ENCODE measurements at places on chromosomes 4 and X. TPM values are rescaled to one million over a fixed set of nuclear protein-coding genes. Genes with fewer than 3 reads are reported as not detected.

DNA sequence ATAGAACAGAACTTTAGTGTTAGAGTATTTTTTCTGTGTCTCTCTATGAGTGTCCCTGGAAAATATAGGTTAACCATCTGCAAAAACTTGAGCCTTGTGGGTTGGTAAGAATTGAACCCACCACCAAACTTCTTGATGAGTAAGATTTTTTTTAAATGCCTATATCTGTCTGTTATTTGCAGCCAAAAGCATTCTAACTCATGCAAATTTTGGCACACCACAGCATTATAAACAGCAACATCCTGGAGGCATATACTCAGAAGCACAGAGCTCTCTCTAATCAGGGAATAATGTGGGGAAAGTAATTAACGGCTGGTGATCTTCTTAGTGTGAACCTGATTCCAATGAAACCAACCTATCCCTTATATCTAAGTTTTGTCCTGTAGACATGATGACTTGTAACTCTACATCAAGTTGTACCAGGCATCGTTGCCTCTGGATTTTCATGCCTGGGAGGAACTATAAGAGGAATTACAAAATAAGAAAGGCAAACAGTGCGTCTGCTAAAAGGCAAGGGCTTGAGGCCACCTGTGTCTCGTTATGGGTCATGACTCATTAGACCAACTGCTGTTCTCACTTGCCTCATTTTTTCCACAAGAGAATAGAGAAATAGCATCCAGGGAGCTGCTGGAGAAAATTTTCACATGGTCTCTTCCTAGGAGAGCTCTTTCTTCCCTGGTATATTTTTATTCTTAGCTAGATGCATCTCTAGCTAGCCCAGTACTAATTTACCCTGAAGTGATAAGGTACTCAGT is 202.4 kb downstream of the CHIC2 start:
- H3K27me3 ChIP-seq = no peaks in the 10 kb centered on the region
- no peak overlapping the region for H3K27ac ChIP-seq
- no peak overlapping the region for H3K4me3 ChIP-seq
- H3K36me3 ChIP-seq = no peaks in the 10 kb centered on the region

GRCh38 chr4:173001571-173001970 is 167.0 kb upstream of the GALNT7 start:
- no peak overlapping the region for H3K27ac ChIP-seq
- no peak overlapping the region for H3K4me3 ChIP-seq
- H3K36me3 ChIP-seq = no peaks in the 10 kb centered on the region
- DNase-seq = no peak

- no peaks in the 10 kb centered on the region for H3K4me1 ChIP-seq
- no peak for DNase-seq
- no peaks in the 10 kb centered on the region for H3K27me3 ChIP-seq
- no peak overlapping the region for H3K4me3 ChIP-seq
Measured at GRCh38 chr4:168059251-168059650, 33.1 kb upstream of the ANXA10 start.

- H3K36me3 ChIP-seq = no peaks in the 10 kb centered on the region
- H3K4me3 ChIP-seq = no peak overlapping the region
- DNase-seq = no peak
Measured at GRCh38 chrX:143455046-143455445, 62.2 kb downstream of the SPANXN3 start.

DNA sequence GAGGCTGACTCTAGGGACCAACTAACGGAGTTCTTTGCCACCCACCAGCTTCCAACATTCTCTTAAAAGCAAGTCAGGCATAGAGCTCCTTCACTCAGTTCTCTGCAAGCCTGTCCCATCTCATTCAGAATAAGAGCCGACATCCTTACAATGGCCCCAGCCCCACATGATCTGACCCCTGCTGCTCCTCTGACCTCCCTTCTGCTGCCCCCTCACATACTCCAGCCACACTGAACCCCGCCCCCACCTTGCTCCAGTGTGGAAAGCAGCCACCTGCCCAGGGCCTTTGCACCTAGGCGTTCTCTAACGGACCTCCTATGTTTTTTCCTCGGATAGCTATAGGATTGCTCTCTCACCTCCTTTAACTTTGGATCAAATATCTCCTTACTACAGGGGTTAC is 143.2 kb upstream of the ETNPPL start:
- no peak overlapping the region for H3K27ac ChIP-seq
- DNase-seq = no peak
- H3K4me3 ChIP-seq = no peak overlapping the region
- H3K27me3 ChIP-seq = no peaks in the 10 kb centered on the region

GRCh38 chr4:120722655-120723054 is 199.9 kb downstream of the PRDM5 start:
- H3K4me1 ChIP-seq = no peaks in the 10 kb centered on the region
- no peak for DNase-seq
- H3K4me3 ChIP-seq = no peak overlapping the region

DNA sequence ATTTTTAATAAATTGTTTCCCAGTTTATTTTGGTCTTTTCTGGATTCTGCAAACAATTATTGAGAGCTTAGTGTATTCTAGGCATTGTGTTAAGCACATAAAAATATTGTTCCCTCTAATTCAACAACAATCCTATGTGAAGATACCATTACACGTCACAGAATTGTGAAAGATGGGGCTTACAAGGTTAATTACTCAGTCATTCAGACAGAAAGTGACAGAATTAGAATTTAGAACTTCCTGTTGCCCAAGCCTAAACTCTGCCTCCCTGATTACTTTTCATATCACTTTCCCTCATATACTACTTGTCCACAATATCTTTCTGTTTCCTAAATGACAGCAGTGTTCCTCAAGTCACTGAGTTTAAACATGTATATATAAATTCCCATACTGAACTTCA is 186.7 kb upstream of the VEGFC start:
- H3K4me1 ChIP-seq = no peaks in the 10 kb centered on the region
- H3K36me3 ChIP-seq = no peaks in the 10 kb centered on the region
- no peaks in the 10 kb centered on the region for H3K27me3 ChIP-seq
- H3K27ac ChIP-seq = no peak overlapping the region

DNA sequence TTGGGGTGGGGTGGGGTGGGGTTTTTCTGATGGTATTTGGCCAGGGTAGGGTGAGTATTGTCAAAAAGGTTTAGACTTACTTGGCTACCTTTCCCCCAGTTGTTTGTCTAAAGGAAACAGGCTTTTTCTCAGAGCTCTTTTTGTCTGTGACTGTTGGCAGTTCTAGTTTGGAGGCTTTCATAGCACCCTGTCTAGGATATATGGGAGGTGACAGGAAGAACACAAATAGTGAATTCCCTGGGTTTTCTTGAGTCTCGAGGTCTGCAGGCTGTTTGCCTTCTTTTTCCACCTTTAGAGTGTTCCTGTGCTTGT is 13.5 kb downstream of the RPS6KA3 start:
- H3K36me3 ChIP-seq = no peaks in the 10 kb centered on the region
- H3K27ac ChIP-seq = no peak overlapping the region
- no peak overlapping the region for H3K4me3 ChIP-seq
- H3K4me1 ChIP-seq = no peaks in the 10 kb centered on the region
- no peaks in the 10 kb centered on the region for H3K27me3 ChIP-seq

Gene FAM184B
- total RNA-seq = not detected
